ENCODE measurements at places on chromosomes 5 and 9.

- DNase-seq: no peak
These were observed 97.9 kb downstream of the PDE8B start for GRCh38 chr5:77308154-77308960.

- DNase-seq: no peak
These were observed 186.0 kb downstream of the WDR70 start for GRCh38 chr5:37565062-37565670.

DNA sequence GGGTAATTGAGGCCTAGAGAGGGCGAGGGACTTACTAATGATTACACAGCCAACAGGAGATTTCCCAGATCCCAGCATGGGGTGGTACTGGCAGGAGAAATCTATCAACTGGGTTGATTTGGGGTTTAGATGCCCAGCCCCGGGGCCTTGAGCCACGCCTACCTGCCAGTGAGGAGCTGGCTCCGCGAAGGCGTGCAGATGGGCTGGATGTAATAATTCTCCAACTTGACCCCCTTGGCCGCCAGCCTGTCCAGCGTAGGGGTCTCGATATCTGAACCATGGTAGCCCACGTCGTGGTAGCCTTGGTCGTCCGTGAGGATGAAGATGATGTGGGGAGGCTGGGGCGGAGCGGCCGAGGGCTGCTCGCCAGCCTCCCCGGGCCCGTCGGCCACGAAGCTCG, 804 bp downstream of the ARSI start:
- DNase-seq: no peak

GRCh38 chr5:113524927-113525326, 11.4 kb downstream of the YTHDC2 start:
- peak; percentile 12 for DNase-seq

GRCh38 chr5:54895816-54896341, 89.5 kb downstream of the ESM1 start:
- DNase-seq: no peak

Measured in SIG-M5 (cell line).